ENCODE measurements at places on chromosomes 1 and 21.

GRCh38 chr1:153465811-153466636 lies 5.6 kb upstream of the S100A7 start:
- DNase-seq = peak; percentile 43
- H3K4me1 ChIP-seq = no peaks in the 10 kb centered on the region
- H3K27me3 ChIP-seq = no peaks in the 10 kb centered on the region
- H3K36me3 ChIP-seq = no peaks in the 10 kb centered on the region
- no peak overlapping the region for H3K27ac ChIP-seq

- H3K27me3 ChIP-seq = no peaks in the 10 kb centered on the region
- DNase-seq = no peak
- H3K4me1 ChIP-seq = peaks cover 11% of the 10 kb centered on the region
- H3K36me3 ChIP-seq = no peaks in the 10 kb centered on the region
- no peak overlapping the region for H3K27ac ChIP-seq
Observed at GRCh38 chr1:41621791-41622190, 137.3 kb upstream of the EDN2 start.

DNA sequence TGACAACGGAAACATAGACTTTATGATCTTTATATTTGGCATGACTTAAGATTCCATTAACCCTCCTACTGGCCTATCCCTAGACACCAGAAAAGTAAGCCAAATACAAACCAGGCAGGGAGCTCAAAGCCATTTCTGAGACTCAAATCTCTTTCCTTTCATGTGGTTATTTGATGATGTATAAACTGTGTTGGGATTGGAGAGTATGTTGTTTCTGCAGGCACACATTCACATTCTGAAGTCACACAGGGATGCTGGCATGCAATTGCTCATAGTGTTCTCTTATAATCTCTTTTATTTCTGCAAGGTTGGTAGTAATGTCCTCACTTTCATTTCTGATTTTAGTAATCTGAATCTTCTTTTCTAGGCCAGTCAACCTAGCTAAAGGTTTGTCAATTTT lies 5.8 kb downstream of the ZMYND12 start:
- no peaks in the 10 kb centered on the region for H3K27me3 ChIP-seq
- H3K4me3 ChIP-seq = no peak overlapping the region
- no peak for DNase-seq
- no peaks in the 10 kb centered on the region for H3K36me3 ChIP-seq
- H3K27ac ChIP-seq = no peak overlapping the region

- no peaks in the 10 kb centered on the region for H3K27me3 ChIP-seq
- H3K4me1 ChIP-seq = no peaks in the 10 kb centered on the region
- no peaks in the 10 kb centered on the region for H3K36me3 ChIP-seq
- no peak overlapping the region for H3K4me3 ChIP-seq
- no peak overlapping the region for H3K27ac ChIP-seq
Observed at GRCh38 chr1:236130372-236130771, 12.0 kb upstream of the GPR137B start.

- no peaks in the 10 kb centered on the region for H3K4me1 ChIP-seq
- no peaks in the 10 kb centered on the region for H3K36me3 ChIP-seq
Observed at GRCh38 chr1:89812992-89813391, 7.8 kb upstream of the LRRC8D start.

DNA sequence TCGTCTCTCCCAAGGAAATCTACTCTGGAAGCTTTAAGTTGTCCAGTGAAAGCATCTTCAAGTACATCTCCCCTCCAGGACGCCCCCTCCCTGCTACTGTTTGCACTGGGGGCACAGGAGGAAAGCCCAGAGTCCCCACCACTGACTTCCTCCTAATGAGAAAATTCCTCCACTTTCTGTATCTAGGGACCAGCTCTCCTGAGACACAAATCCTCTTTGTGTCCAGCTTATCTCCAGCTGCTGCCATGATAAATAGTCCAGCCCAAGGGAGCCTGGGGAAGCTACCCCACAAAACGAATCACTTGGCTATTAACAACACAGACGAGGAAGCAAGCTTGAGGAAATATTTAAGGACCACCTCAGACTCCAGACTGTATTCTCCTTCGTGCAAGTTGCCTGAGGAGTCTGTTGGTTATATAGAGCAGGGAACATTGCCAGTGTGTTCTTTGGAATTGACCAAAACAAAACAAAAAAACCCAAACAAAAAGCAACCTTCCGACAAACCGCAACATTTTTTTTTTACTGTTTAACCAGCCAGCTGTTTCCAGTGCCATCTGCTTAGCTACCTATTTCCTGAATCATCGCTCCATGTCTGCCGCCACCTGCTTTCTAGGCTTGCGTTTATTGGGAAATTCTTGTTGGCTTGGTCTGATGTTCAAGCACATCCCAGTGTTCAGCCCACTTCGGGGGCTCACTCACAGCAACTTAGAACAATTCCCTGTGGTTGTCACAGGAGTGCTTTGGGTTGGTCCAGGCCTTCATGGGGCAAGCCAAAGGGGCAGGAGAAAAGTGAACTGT lies 7.7 kb downstream of the C1orf226 start:
- H3K36me3 ChIP-seq = no peaks in the 10 kb centered on the region
- no peak for DNase-seq
- H3K27me3 ChIP-seq = no peaks in the 10 kb centered on the region
- H3K27ac ChIP-seq = no peak overlapping the region

GRCh38 chr1:1051127-1051810 lies 22.8 kb downstream of the RNF223 start:
- H3K27ac ChIP-seq = no peak overlapping the region
- DNase-seq = no peak
- H3K27me3 ChIP-seq = no peaks in the 10 kb centered on the region
- no peaks in the 10 kb centered on the region for H3K36me3 ChIP-seq

- H3K36me3 ChIP-seq = no peaks in the 10 kb centered on the region
- H3K27me3 ChIP-seq = no peaks in the 10 kb centered on the region
- H3K4me1 ChIP-seq = no peaks in the 10 kb centered on the region
- no peak overlapping the region for H3K4me3 ChIP-seq
- H3K27ac ChIP-seq = no peak overlapping the region
Observed at GRCh38 chr1:163361123-163361934, 39.6 kb downstream of the NUF2 start.

DNA sequence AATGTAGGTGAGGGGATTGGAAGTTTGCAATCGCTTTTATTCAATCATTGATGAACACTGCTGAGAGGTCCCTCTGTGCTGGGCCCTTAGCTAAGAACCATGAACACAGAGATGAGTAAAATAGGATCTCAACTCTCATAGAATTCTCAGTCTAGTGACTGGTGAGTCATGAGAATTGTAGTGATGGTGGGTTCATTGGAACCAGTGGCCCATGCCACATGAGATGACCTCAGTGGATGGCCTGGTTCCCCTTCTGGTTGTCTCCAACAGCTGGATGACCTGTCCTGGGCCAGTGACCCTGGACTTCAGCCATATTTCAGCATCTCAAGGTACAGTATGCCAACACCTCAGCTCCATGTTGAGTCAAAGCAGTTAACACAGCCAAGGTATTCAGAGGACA lies 21.3 kb upstream of the S100A10 start:
- no peaks in the 10 kb centered on the region for H3K4me1 ChIP-seq
- H3K36me3 ChIP-seq = no peaks in the 10 kb centered on the region
- H3K27me3 ChIP-seq = no peaks in the 10 kb centered on the region
- H3K4me3 ChIP-seq = no peak overlapping the region
- H3K27ac ChIP-seq = no peak overlapping the region
